ENCODE measurements at places on chromosomes 3 and 15.
A peak's percentile ranks its signal among the peaks of the same experiment; 100 is the strongest.

- DNase-seq: no peak
These were observed 113.7 kb downstream of the CHSY1 start for GRCh38 chr15:101138086-101138660.

GRCh38 chr3:71690341-71690841, 34.8 kb downstream of the EIF4E3 start:
- no peak for DNase-seq

GRCh38 chr15:70578196-70578595, 185.2 kb downstream of the UACA start:
- DNase-seq: no peak

DNA sequence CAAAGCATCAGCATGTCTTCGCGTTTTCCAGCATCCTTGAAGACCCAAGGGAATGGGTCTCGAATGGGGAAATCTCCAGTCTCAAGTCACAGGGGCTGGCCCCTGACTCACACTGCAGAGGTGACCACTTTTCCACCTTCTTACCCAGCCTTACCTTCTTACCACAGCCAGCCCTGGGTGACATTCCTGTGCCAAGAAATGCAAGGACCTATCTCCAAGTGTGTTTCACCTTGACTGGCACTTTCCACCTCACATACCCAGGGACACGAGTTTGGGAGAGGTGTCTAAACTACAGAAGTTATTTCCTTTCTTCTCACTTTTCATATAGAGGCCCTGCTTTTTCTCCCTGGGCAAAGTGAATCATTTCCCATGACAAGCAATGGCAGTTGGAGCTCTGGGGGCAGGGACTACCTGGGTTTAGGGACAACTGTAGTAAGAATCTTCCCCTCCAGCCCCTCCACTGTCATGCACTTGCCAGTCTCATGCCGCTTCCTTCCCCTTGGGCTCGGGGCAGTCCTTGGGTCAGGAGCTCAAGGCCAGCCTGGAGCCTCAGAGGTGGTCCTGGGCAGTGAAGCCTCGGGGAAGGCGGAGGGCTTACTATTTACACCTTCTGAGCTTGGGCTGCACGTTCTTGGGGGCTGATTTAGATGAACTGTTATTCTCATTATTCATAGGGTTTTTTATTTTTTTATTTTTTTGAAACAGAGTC, 16.8 kb downstream of the PAQR5 start:
- DNase-seq: no peak

DNA sequence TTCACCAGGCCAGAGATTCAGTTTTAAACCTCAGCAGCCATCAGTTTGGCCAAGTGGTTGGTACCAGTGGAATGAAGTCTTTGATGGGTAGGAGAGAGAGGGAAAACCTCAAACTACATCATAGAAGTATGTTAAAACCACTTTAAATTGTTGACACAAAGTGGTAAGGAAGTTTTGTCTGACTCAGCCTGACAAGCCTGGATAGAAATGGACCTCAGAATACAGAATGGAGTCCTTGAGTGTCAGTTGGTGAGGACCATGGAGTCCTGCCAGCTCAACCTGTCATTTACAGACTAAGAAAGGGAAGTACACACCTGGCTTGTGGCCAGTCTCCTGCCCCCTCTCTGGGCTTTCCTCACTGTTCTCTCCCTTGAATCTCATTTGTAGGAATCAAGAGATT, 12.1 kb downstream of the EAF1 start:
- DNase-seq: no peak

- no peak for DNase-seq
These were observed 56.8 kb downstream of the FGD5 start for GRCh38 chr3:14875411-14876175.

DNA sequence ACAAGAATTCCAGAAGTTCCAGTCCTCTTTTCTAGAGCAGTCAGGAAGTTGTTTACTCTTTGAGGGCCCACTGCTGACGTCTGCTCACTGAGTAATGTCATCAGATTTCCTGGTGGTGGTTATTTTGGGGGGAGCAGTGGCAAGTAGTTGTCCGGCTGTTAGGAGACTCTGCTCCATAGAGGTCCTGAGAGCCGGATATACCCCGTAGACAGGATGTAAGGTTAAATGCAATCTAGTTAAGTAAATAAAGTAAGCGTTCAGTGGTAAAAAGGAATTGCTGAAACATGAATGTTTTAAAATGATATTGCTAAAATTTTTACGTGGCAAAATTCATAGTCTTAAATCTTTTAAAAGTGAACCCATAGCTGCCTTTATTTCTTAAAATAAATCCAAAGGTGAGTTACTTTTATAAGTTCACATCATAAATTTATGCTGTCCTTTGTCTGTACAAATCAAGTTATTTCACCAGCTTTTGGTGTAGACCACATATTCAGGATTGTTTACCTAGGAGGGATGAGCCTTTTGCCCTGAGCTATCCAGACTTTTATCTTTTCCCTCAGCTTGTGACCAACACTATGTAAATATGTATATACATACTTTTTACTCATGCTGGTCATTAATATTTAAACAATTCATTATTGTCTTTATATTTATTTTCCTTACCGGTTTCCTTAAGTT, 65.8 kb downstream of the PDE8A start:
- peak; percentile 27 for DNase-seq

GRCh38 chr15:68414591-68414990, 17.4 kb downstream of the ITGA11 start:
- no peak for DNase-seq

GRCh38 chr15:86278586-86278985, 198.9 kb downstream of the AGBL1 start:
- DNase-seq: no peak

DNA sequence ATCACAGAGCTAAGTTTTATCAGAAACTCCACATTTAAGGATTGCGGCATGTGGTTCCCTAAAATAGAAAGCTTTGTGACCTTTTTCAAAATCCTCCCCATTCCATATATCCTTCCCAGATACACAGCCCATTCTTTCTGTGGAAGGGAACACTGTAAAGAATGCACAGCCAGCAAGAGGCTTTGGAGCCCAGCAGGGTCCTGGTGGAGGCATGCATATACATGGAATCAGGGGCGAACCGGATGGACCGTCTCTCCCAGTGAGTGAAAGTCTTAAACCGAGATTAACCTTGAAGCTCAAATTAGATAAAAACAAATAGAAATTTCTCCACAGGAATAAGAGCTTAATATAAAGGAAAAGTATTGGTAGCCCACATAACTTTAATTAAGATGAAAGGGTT, 436.2 kb upstream of the MDFIC2 start:
- DNase-seq: no peak

GRCh38 chr3:49006408-49007067, 653 bp upstream of the WDR6 start:
- no peak for DNase-seq

DNA sequence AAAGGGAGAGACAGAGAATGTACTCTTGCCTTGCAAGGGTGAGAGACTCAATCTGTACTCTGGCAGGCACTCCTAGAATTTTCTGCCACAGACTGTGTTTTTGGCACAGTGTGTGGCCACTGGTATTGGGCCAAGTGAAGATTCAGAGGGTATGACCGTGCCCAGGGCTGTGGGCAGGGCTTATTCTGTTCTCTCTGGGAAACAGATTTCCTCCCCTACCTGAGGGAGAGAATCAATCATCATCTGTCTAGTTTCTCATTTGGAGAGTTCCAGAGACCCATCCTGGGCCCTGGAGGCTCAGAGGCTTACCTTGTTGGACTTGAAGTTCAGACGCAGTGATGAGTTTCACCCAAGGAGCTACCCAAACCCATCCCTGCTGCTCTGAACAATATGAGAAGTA, 28.2 kb downstream of the CSTA start:
- DNase-seq: no peak

DNA sequence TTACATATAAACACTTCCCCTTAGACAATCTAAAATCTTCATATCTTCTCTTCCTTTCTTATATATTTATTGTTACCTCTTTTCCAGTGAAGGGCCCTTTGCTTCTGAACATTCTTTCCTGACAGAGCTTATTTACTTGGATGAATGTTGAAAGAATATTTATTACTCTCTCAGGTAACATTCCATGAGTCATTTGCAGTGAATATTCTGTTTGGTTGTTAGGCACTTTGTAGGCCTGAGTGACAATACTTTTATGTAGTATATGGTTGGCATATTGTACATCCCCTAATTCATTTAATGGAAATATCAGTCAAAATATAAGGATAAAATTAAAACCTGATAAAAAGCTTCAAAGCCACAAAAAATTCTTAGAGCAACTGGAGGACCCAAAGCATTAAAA, 260.9 kb upstream of the KCNMB2 start:
- DNase-seq: no peak

GRCh38 chr15:77473328-77473727, 52.6 kb downstream of the HMG20A start:
- DNase-seq: no peak

- DNase-seq: no peak
These were observed 21.5 kb upstream of the MYO1E start for GRCh38 chr15:59394166-59394661.

DNA sequence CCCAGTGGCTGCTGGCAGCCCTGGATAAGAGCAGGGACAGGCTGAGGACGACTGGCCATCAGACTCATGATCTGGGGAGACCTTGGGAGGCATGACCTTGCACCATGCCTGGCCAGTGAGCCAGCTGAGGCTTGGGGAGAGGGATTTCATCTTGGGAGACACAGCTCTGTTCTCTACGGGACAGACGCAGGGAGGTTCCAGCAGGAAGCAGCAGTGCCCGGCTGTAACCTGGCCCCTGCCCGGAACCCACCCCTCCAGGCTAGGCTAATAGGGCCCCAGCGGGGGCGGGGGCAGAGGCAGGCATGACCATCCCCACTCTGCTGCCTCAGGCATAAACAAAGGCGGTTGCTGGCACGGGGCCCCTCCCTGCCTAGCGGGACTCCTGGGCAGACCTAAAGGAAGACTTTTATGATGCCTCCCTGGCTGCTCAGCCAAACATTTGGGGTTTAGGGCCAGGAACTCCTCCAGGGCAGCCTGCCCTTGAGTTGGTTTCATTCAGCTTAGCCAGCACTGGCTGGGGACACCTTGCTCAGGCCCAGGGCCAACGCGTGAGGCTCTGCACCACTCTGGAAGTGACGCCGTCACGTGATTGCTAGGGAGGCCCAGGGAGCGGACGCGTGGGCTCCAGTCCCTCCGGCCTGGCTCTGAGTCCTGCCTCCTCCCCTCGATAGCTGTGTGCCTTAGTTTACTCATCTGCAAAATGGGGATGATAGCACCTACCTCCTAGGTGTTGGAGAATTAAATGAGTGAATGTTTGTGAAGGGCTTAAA, 27.6 kb downstream of the HDAC11 start:
- no peak for DNase-seq

DNA sequence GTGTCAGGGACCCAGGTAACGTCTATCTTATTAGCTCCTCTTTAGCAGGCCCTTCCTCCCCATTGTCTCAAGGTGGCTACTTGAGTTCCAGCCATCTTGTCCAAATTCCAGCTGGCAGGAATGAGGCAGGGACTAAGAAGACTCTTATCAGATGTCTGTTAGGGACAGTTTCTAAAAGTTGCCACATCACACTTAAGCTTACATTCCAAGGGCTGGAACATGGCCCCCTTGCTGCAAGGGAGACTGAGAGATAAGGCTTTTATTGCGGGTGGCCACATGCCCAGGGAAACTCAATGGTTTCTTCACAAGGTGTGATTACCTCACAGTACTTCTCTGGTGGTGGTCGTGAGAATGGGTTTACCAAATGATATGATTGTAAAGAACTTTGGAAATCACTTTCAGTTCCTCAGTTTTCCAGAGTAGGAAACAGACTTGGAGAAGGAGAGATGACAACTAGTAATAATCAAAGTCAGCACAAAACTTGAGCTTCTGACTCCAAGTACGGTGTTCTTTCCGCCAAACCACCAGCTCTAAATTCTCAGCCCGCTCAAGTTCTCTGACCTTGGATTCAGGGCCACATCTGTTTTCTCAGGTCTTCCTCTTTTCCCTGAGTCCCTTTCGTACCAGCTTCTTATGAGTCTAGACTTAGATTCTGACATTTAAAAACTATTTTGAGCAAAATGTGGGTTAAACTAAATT, 14.2 kb downstream of the PDIA5 start:
- no peak for DNase-seq

DNA sequence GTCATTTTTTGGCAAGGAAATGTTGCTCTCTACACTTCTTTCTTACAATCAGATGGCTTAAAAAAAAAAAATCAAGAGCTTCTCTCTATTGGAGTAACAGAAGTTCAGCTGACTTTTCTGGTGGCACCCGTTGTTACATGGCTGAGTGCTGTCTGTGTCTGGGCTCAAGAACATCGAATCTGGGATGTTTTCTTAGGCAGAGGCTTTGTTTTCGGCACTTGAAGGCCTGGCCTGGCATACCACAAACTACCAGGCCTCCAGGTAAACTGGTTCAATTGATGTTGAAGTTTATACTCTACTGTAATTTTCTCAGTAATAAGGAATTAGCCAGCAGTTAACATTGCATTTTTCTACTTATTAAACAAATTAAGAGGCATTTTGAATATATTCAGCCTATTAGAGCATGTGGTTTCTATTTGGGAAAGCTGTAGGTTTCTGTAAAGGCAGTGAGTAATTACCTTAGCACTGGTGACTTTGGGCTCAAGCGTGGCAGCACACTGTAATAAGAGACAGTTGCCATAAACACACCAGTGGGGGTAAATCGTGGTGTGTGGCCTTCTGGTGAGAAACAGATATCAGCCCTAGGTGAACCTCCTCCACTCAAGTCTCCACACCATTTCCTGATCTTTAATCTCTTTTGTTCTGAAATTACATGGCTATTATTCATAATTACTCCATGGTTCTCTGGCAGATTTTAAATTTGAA, 544.7 kb downstream of the MECOM start:
- no peak for DNase-seq

DNA sequence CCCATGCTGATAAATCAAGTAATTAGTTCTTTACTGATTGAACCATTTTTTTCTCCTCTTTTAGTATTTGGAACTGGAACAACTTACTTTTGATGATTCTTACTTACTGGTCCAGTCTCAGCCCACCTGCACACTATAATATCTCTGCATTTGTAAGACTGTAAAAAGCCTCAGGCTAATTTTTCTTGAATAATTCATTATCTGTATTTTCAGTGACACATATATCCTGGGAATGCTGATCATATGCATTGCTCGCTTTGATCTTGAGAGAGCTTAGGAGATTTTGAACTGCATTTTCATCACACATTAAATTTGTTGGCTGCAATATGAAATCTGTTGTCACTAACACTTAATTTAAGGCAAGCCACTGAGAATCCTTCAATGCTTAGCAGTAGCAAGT, 760.6 kb downstream of the EDEM1 start:
- no peak for DNase-seq

Data from gastrocnemius medialis (tissue), 4 donors.